SK-N-MC (cell line): ENCODE measurements at places on chromosomes 5 and 9.

DNA sequence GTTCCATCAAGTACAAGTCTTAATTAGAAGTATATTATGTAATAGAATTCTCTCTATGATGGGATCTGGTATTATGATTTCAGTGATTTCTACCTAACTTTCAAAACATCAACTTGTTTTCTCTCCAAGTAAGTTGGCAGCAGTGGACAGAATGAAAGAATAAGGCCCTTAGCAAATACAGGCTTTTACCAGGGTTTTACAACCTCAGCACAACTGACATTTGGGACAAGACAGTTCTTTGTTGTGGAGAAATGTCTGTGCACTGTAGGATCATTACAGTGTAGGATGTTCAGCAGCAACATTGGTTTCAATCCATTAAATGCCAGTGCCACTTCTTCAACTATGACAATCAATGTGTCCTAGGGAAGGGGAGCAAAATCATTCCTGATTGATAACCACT, 48.8 kb downstream of the MLANA start:
- DNase-seq = no peak

- no peak for DNase-seq
Observed at GRCh38 chr5:174245516-174246075, 200.1 kb downstream of the NSG2 start.

- no peak for DNase-seq
Observed at GRCh38 chr9:94672811-94673487, 33.6 kb upstream of the FBP1 start.

DNA sequence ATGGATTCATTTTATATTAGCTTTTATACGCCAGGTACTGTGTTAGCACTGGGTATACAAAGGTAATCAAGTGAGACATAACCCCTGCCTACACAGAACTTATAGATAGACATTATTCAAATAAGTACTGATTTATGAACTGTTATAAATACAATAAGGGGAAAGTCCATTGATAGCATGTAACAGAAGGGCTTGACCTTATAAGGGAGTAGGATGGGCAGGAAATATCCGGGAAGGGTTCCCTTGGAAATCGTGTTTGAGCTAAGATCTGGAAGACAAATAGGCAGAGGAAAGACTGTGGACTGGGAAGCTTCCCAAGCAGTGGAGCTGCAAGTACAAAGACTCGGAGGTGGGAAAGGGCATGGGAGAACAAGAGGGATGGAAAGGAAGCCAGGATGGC, 111.5 kb downstream of the WDR41 start:
- DNase-seq = no peak

DNA sequence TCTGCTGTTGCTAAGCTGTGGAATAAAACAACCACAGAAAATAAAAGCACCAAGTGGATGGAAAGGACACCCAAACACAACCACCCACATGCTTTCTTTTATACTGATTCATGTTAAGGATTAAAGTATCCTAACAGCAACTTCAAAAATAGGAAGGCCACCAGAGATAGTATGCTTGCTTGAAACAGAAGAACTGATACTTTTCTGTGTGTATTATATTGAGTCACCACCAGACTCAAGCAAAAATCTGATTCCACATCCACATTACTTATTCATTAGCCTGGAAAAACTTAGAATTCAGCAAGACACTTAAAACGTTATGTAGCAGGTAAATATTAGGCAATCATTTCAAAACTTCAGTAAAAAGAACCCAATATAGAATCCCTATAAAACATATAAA, 52.3 kb downstream of the ZDHHC21 start:
- DNase-seq = no peak

DNA sequence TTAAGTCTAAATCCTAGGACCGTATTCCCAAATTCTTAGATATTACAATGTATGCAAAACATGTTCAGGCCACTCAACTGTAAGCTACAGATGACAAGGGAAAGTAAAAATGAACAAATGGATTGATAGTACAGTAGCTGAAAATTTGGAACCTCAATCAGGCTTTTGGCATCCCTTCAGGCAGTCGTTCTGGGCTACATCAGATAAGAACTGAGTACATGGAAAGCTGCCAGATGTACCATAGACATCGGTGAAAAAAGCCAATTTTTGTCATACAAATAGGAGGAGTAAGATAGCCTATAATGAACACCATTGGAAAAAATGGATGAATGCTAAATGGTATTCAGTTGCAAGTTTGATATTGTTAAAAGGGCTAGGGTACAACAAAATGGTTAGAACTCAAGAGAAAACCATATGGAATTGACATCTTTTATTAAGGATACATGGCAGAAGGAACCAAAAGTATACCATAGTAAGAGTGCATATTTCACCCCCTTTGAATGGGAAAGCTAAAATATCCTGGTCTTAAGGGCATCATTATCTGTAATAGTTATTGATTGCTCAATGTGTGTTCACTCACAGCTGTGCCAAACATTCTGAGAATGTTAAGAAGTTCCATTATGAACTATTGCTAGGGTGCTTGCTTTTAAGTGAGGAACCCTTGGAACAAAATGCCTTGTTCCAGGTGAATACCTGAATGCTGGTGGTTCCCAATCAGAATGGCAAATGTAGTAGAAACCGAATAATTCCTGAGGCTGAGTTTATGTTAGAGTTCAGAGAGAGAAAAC, 86.4 kb downstream of the NR3C1 start:
- no peak for DNase-seq

DNA sequence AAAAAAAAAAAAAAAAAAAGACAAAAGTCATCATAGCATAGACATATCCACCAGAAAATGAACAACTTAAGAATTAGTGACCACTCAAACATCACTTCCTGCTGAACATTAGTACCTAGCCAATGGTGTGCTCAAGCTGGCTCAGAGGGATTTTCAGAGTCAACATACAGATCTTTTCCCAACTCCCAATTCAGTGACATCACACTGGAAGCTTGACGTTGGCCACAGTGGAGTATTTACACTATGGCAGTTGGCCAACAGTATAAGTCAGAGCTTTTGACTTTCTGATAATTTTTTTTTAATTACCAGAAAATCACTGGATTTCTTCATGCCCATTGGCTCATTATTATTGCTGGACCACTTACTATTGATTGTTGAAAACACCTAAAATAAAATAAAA, 383.5 kb downstream of the ARHGEF28 start:
- DNase-seq = no peak
